ENCODE measurements at places on chromosomes 2 and 18. TPM values are rescaled to one million over a fixed set of nuclear protein-coding genes. Genes with fewer than 3 reads are reported as not detected.

Gene SAG
- not detected for total RNA-seq

Gene TTR
- total RNA-seq, result not detected

Gene DUSP2
- total RNA-seq, result 14.0 TPM

Gene MYCN
- 2.0 TPM for total RNA-seq

Gene DCDC2C
- not detected for total RNA-seq
